ENCODE measurements at places on chromosomes 6 and 20.

DNA sequence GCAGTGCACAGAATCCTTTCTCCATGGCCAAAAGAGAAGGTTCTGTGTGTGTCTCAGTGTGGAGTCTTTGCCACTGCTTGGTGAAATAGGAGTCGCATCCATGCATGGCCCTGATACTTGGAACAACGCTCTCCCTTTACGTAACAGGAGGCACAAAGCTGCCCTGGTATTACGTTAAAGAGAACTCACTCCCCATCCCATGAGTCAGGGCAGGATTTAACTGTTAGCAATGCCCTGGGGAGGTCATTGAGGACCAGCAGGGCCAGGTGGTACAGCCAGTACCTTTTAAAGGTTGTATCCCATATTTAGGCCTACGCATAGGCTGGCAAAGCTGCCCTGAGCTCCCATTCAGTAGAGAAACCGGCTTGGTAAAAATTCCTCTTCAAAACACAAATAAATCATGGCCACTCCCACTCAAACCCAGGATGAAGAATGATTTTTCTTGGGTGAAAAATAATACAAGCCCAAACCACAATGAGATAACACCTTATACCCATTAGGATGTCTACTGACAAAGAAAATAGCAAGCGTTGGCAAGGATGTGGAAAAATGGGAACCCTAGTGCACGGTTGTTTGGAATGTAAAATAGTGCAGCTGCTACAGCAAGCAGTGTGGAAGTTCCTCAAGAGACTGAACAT, 37.1 kb downstream of the MYLK4 start:
- no peak for DNase-seq

GRCh38 chr6:78482801-78483552, 384.4 kb upstream of the IRAK1BP1 start:
- no peak for DNase-seq

- no peak for DNase-seq
Measured at GRCh38 chr6:166691199-166691598, 64.1 kb upstream of the RPS6KA2 start.

- no peak for DNase-seq
Measured at GRCh38 chr6:12528581-12529363, 187.8 kb upstream of the PHACTR1 start.

DNA sequence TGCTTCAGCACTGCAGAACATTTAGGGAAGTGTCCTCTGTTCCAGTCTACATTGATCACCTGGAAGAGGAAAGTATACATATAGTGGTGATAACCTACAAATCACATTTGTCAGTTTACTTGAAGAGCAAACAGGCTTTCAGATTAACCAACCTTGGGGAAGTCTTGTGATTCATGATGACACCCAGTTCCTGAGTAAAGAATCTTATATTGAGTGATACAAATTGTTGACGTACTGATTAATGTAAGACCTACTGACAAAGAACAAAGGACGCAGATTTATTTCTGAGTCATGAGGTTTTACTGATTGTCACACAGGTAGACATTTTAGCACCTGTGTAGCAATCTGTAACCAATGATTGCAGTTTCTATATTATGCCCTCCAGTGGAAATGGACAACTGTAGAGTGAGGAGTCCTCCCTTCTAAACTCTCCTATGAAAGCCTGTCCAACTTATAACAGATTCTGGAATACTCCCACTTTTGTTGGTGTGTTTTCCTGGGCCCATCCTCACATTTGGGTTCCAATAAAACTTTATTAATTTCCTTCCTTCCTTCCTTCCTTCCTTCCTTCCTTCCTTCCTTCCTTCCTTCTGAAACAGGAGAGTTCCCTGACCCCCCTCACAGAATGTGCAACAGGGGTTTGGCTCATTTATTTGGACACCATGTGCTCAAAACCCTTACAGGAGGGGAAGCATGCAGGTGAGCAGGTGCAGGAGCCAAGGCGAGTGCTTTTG, 113.5 kb downstream of the SLC35B3 start:
- no peak for DNase-seq

GRCh38 chr6:27770724-27771123, 141.5 kb downstream of the OR2B2 start:
- DNase-seq: no peak

DNA sequence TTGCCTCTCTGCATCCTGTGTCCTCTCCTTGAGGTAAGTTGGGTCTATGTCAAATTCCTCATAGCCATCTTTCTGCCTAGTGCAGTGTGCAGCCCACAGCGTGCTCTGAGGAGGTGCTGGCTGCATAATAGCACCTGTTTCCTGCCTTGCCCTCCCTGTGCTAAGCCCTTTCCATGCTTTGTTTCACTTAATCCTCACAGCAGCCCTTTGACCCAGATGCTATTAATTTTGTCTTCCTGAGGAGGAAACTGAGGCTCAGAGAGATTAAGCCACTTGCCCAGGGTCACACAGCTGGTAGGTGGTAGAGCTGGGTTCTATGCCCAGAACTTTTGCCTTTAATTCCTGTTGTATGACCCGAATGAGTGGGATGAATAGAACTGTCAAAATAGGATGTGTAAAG, 13.5 kb downstream of the FAM83D start:
- DNase-seq: no peak

DNA sequence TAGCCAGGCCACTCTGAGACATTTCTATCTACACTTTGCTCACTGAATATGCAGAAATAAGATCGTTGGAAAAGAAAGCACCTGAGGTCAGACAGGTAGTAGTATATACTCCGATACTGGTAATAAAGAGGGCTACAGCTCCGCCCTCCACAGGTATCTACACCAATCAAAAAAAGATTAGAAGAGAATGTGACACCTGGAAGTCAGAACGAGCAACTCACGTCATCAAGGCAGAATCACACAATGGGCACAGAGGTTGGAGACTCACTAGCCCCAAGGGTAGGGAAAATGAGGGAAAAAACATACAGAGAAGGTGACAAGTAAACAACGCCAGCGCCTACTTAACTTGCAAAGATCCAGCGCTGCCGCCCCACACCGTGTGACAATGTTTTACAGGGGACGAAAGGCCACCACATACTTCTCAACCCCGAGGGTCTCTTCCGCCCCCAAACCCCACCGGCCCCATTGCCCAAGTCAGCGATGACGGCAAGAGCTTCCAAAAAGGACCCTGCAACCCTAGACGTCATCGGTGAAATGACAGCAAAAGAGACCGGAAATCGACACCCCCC, 653 bp downstream of the LMBRD1 start:
- DNase-seq: no peak

GRCh38 chr6:75402296-75402695, 91.3 kb downstream of the FILIP1 start:
- no peak for DNase-seq

DNA sequence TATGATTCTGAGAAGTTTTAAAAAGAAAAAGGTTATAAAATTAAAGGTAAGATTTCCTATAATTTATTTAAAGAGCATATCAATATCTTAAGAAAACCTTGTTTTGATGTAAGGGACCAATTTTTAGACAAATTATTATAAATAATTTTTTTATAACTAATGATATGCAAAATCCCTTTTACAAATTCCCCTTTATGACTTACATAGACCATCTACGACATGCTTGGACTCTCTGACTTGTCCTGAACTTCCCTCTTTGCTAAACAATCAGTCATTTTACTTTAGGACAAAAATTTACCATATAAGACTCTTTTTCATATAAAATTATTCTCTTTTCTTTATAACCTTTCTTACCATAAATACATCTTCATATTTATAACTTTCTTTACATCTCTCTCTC, 15.3 kb upstream of the ANGPT4 start:
- DNase-seq: no peak

GRCh38 chr6:138430361-138431145, 26.5 kb downstream of the HEBP2 start:
- DNase-seq: no peak

GRCh38 chr20:45450097-45450818, 19.3 kb upstream of the WFDC2 start:
- DNase-seq: no peak

GRCh38 chr20:57867181-57867803, 157.5 kb upstream of the PMEPA1 start:
- DNase-seq: no peak

GRCh38 chr20:60715172-60715571, 536.9 kb upstream of the CDH4 start:
- DNase-seq: no peak

DNA sequence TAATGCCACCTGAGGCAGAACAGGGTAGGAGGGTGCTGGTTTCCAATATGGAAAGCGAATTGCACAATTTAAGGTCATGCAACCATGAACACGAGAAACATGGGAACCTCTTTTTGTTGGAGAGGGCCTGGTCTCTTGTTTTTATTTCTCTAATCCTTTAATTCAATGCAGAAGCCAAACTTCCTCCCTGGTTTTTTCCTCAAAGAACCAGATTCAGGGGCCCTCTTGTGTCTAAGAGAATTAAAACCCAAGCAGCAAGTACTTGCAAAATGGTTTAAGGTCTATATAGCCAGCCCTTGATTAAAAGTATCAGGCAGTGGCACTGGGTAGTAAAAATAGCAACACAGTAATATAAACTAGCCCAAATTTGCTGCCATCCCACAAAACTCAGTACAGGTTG, 19.5 kb downstream of the GSTA4 start:
- DNase-seq: no peak

DNA sequence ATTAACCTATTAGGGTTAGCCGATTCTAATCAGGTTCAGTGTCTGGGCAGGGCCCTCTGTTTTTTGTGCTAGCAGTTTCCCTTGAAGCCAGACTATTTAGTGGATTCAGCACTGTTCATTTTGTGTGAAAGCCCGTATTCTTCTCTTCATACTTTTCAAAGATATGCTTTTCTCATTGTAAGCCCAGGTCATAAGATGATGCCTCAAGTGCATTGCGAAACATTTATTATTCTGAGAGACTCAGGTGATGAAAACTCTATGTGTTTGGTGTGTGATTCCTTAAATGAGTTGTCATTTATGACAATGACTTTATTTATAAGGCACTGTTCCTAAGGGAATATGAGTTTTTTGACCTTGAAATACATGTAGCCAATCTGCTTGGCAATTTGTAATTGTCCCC, 851.0 kb upstream of the FLRT3 start:
- DNase-seq: no peak

GRCh38 chr20:62391165-62392076, 4.5 kb downstream of the RPS21 start:
- DNase-seq: no peak

DNA sequence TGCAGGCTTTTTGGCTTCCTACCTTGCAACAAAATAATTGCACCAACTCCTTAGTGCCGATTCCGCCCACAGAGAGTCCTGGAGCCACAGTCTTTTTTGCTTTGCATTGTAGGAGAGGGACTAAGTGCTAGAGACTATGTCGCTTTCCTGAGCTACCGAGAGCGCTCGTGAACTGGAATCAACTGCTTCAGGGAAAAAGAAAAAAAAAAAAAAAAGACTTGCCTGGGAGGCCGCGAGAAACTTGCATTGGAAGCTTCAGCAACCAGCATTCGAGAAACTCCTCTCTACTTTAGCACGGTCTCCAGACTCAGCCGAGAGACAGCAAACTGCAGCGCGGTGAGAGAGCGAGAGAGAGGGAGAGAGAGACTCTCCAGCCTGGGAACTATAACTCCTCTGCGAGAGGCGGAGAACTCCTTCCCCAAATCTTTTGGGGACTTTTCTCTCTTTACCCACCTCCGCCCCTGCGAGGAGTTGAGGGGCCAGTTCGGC, 420 bp downstream of the SOX4 start:
- DNase-seq: no peak

DNA sequence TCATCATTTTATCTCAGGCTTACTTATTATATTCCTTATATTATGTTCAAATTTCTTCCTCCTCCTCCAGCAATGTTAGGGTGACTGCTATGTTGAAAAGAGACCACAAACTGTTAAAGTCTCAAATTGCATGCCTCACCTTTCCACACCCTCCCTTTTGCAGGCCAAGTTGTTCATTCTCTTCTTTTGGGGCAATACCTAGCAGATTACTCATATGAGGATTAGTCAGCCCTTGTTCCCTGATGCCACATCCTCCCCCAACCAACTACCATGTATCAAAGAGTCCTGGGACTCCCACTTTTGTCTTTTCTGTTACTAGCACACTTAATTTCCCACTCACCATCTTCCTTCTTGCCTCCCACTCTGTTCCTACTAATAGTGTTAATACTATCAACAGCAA, 434.7 kb downstream of the BCKDHB start:
- DNase-seq: no peak

DNA sequence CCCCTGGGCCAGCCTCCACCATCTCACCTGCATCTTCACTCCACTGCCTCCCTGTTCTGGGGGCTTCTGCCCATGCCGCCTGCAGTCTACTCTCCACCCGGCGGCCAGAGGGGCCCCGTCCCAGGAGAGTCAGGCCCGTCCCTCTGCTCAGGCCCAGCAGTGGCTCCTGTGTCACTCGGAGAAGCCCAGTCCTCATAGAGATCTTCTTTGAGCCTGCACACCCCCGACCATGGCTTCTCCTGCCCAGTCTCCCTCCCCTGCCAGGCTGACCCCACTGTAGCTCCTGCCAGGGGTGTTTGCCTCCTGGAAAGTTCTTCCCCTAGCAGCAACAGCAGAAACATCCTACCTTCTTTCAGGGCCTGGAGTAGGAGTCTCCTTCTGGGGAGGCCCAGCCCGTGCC, 22.2 kb upstream of the NOL4L start:
- no peak for DNase-seq

- no peak for DNase-seq
Measured at GRCh38 chr6:1574083-1574761, 35.5 kb upstream of the FOXC1 start.

DNA sequence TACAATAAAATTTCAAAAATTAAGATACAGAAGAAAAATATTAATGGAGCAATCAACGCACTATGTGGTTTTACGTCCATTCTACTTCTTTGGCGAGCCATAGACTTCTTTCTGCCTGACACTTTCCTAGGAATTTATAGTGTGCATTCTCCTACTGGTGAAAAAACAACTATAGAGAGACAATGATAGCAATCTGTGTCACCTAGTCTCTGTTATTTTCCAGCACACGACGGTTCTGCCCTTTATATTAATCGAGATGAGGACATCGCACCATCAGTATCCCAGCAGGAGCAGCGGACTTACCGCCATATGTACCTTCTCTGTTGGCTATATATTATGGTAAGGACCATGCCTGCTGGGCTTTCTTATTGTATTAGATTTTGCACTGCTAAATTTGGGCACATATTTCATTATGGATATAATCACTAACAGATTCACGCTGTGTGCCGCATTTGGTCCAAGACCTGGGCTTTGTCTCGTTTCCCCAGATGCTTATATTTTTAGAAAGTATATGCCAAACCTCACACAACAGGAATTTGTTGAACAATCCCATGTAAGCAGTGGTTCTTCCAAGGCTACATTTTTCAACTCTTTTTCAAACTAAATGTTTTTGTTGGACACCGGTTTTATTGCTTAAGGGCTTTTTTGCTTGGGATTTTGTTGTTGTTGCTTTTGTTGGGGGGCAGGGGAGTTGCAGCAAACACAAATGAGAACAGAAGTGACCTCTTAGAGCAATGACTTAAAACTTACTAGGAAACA, 166.4 kb downstream of the ADAT2 start:
- DNase-seq: no peak

- no peak for DNase-seq
Measured at GRCh38 chr6:43277306-43277642, 20.8 kb upstream of the SLC22A7 start.

- no peak for DNase-seq
Measured at GRCh38 chr20:22515264-22515663, 69.1 kb downstream of the FOXA2 start.

- DNase-seq: no peak
Measured at GRCh38 chr20:54079652-54080051, 9.3 kb upstream of the BCAS1 start.
